Chondrocyte (in vitro differentiated cells): ENCODE measurements at places on chromosomes 3 and 15. TPM values are rescaled to one million over a fixed set of nuclear protein-coding genes. Genes with fewer than 3 reads are reported as not detected.

Gene NAALADL2
- 5.1 to 19.8 TPM (median 8.0 TPM) in 3 replicates for total RNA-seq

Gene TSPAN3
- total RNA-seq = 242 to 333 TPM (median 250 TPM) in 3 replicates

DNA sequence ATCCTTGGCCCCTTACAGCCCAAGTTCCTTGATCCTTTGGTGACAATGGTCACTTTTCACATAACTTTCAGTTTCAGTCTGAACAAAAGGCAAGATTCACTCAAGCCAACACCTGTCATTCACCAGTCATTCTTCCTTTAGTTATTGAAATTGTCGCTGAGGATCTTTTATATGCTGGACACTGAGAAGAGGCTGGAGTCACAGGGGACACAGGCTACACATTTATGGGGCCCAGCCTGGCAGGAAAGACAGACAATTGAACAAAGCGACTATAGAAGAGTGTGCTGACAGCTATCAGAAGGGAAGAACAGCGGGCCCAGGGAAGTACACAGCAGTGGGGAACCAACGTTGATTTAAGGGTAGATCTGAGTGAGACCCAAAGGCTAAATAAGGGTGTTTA is 69.8 kb upstream of the PROK2 start:
- no peak for DNase-seq

- DNase-seq = no peak
Measured at GRCh38 chr3:168714609-168715240, 619.0 kb upstream of the GOLIM4 start.

Gene PRKCD
- 11.6 to 20.0 TPM (median 17.1 TPM) in 3 replicates for total RNA-seq

- DNase-seq = no peak
Measured at GRCh38 chr3:29870136-29870535, 589.3 kb downstream of the RBMS3 start.

Gene PYGO1
- 20.3 to 21.0 TPM (median 20.5 TPM) in 3 replicates for total RNA-seq

Gene ST3GAL6
- total RNA-seq = 0.32 TPM in 1 of 3 replicates, not detected in the others
